Right atrium auricular region (tissue), 2 donors: ENCODE measurements at places on chromosomes 5 and 9. TPM values are rescaled to one million over a fixed set of nuclear protein-coding genes. Genes with fewer than 3 reads are reported as not detected.
A peak's percentile ranks its signal among the peaks of the same experiment; 100 is the strongest.

- DNase-seq: no peak
These were observed 89.2 kb downstream of the HMCN2 start for GRCh38 chr9:130354806-130355205.

Gene CDH10
- 0.74 TPM for total RNA-seq

DNA sequence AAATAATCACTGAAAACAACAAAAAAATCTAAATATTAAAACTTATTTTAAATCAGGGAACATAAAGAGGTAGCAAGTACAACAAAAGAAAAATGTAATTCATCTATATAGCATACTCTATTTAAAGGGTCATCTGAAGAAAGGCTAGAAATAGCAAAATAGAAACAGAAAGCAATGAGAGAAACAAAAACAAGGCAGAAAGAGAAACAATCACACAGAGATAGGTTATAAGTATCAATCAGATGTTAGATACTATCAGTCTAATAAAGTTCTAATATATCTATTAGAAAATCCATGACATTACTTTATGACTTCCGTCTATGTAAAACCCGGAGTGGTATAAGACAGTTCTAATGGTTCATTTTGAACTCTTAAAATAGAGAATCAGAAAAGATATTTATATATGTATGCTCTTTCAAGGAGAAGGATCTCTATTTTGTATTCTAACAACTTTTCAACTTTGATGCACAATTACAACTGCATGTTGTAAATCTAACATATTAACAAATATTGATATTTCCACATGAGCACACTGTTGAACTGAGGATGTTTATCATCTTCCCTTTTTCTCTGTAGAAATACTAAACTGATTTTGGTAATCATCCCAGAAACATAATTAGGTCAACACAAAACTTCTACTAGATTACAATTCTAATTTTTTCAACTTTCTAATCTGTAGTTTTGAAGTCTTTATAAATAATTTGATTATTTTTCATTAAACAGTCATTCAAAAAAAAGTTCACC, 15.8 kb downstream of the RICTOR start:
- DNase-seq: no peak

- no peak for DNase-seq
These were observed 5.2 kb upstream of the BARX1 start for GRCh38 chr9:93960221-93960970.

Gene CDKN2B-AS1
- not detected for total RNA-seq

DNA sequence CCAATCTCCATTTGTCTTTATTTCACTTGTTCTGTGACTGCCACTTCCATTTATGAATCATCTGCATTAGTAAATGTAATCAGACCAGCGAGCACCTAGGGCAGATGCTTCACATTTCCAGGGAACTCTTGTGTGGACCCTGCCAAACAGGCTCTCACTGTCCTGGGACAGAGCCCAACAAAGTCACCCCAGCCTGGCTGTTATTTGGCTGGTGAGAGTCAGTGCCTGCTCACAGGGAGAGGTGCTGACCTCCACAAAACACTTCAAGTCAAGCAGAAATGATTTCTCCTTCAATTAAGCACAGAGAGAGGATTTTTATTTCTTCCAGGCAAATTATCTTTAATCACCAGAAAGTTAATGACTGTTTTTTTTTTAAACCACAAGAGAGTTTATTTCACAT, 568.0 kb downstream of the MTRR start:
- no peak for DNase-seq

DNA sequence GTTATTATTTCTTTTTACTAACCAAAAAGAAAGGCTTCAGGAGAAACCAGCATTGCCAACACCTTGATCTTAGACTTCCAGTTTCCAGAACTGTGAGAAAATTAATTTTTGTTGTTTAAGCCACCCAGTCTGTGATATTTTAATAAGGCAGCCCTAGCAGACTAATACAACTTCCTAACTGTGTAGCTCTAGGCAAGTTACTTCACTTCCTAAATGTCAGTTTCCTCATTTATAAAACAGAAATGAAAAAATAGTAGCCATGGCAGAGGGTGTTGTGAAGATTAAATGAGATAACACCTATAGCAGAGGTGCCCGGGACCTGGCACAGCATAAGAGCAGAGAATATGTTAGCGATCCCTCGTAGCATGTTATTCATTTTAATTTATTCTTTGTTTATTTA, 66.6 kb upstream of the HAND1 start:
- DNase-seq: peak; percentile 21

GRCh38 chr9:30815585-30815984, 1568.9 kb upstream of the ACO1 start:
- DNase-seq: no peak

- no peak for DNase-seq
These were observed 60.3 kb downstream of the MAPKAP1 start for GRCh38 chr9:125646621-125647100.
